GM12878 (cell line): ENCODE measurements at places on chromosomes 2 and 18.

- DNase-seq: no peak
- no peak overlapping the region for H3K4me3 ChIP-seq
- no peaks in the 10 kb centered on the region for H3K4me1 ChIP-seq
- H3K36me3 ChIP-seq: peaks cover 10% of the 10 kb centered on the region
Observed at GRCh38 chr2:174223388-174223787, 24.9 kb downstream of the OLA1 start.

- H3K4me3 ChIP-seq: no peak overlapping the region
- DNase-seq: no peak
- no peaks in the 10 kb centered on the region for H3K36me3 ChIP-seq
- H3K27ac ChIP-seq: no peak overlapping the region
- peaks cover 17% of the 10 kb centered on the region for H3K4me1 ChIP-seq
Observed at GRCh38 chr18:31508781-31509180, 10.8 kb downstream of the DSG2 start.

GRCh38 chr18:46649071-46649862, 7.8 kb downstream of the LOXHD1 start:
- no peaks in the 10 kb centered on the region for H3K4me1 ChIP-seq
- no peak overlapping the region for H3K4me3 ChIP-seq
- no peak for DNase-seq
- H3K27ac ChIP-seq: no peak overlapping the region

DNA sequence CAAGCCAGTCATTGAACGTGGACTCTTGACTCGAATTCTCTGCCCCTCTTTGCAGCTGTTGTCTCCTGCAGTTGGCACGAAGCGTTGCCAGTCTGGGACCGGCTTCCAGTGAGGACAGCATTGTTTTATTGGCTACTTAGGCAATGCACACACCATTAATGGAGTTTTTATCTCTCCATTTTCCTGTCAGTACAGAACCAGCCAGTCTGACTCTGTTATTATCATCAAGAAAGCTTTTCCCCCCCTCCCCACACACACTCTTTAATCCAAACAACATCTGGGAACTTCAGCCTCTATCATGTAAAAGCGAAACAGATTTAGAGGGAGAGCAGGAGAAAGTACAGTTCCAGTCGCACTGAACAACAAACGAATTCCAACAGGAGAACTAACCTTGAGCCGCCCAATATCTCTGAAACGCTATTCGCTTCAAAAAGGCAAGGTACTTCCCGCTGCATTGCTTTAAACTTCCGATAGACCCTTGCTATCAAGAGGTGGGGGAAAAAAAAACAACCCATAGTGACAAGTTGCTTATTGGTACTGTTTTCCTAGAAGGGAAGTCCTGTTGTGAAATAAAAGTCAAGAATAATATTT, 38.2 kb downstream of the ACVR1 start:
- H3K27me3 ChIP-seq: no peaks in the 10 kb centered on the region
- H3K4me1 ChIP-seq: no peaks in the 10 kb centered on the region
- no peaks in the 10 kb centered on the region for H3K36me3 ChIP-seq
- no peak overlapping the region for H3K27ac ChIP-seq

- H3K27me3 ChIP-seq: no peaks in the 10 kb centered on the region
- DNase-seq: no peak
- no peak overlapping the region for H3K4me3 ChIP-seq
- no peaks in the 10 kb centered on the region for H3K4me1 ChIP-seq
- H3K27ac ChIP-seq: no peak overlapping the region
Observed at GRCh38 chr18:33844232-33844631, 266.2 kb downstream of the ASXL3 start.

DNA sequence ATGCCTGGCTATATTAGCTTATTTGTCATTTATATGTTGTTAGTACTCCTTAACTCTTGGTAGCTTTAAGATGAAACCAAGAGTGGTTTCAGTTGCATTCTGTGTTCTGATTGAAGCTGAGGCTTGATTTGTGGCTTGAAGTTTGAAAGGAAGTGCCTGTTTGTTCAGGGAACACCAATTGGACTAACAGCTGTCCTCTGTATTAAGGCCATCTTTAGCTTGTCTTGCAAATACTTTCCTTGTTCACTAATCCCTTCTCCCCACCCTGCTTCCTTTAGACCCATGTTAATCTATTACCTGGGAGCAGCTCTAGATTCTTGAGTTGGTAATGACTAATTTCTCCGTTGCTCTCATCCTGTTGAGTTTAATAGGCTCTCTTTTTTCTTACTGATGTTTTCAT, 13.4 kb downstream of the ITGA6 start:
- H3K36me3 ChIP-seq: no peaks in the 10 kb centered on the region
- H3K27me3 ChIP-seq: no peaks in the 10 kb centered on the region
- H3K4me1 ChIP-seq: peaks cover 13% of the 10 kb centered on the region

- H3K27me3 ChIP-seq: no peaks in the 10 kb centered on the region; the same call in 1 of the 2 replicates
- no peak overlapping the region for H3K27ac ChIP-seq
- no peaks in the 10 kb centered on the region for H3K4me1 ChIP-seq
- no peaks in the 10 kb centered on the region for H3K36me3 ChIP-seq
Observed at GRCh38 chr2:120905824-120906571, 170.3 kb downstream of the GLI2 start.

GRCh38 chr2:127219171-127220070, 678 bp downstream of the CYP27C1 start:
- no peaks in the 10 kb centered on the region for H3K4me1 ChIP-seq
- H3K27ac ChIP-seq: no peak overlapping the region
- no peak for DNase-seq
- no peak overlapping the region for H3K4me3 ChIP-seq
- H3K27me3 ChIP-seq: peaks cover 7% of the 10 kb centered on the region
- no peaks in the 10 kb centered on the region for H3K36me3 ChIP-seq

- H3K4me3 ChIP-seq: no peak overlapping the region
- no peak overlapping the region for H3K27ac ChIP-seq
- H3K36me3 ChIP-seq: no peaks in the 10 kb centered on the region
- no peaks in the 10 kb centered on the region for H3K4me1 ChIP-seq
- DNase-seq: no peak
Observed at GRCh38 chr2:237961637-237962036, 5.2 kb upstream of the UBE2F start.

DNA sequence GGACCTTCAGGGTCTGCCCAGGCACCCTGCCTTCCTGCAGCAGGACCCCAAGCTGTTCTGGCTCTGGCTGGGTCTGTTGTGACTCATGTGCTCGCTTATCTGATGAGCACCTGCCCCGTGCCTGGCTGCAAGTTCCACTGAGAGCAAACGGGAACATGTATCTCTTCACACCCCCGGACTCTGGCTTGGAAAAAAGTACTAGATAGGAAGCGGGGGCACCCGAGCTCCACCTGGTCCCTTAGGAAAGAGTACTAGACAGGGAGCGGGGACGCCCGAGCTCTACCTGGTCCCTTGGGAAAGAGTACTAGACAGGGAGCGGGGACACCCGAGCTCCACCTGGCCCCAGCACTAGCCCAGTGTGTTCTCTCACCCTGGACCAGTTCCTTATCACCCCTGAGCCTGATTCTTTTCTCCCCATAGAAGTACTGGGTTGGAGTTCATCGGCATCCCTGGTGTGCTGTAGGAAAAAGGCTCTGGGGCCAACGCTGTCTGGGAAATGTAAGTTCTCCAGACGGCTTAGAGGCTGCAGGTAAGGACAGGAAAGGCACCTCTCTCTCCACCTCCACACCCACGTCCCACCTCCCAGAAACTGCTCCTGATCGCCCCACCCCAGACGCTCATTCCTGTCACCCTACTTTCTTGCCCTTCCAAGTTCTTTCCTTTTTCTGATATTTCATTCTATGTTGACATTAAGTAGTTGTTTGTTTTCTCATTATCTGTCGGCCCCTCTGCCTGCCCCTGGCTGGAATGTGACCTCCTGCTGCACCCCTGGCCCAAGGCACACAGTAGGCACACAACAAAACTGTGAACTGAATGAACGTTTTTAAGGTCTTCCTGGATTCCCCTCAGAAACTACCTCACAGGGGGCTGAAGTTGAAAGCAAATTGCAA, 40.2 kb downstream of the HDAC4 start:
- no peak overlapping the region for H3K27ac ChIP-seq
- DNase-seq: no peak
- H3K4me3 ChIP-seq: no peak overlapping the region
- no peaks in the 10 kb centered on the region for H3K27me3 ChIP-seq
- H3K36me3 ChIP-seq: no peaks in the 10 kb centered on the region
